Right cardiac atrium (tissue), 5 donors: ENCODE measurements at places on chromosomes 7 and 10. TPM values are rescaled to one million over a fixed set of nuclear protein-coding genes. Genes with fewer than 3 reads are reported as not detected.

The TSPAN33 gene
- polyA plus RNA-seq: 7.4 TPM

The COL17A1 gene
- polyA plus RNA-seq: 0.07 TPM

The TLX1 gene
- 0.52 TPM for polyA plus RNA-seq

The CRYGN gene
- polyA plus RNA-seq: 0.07 TPM

The ZPBP gene
- polyA plus RNA-seq: not detected

The CASP2 gene
- 4.5 TPM for polyA plus RNA-seq

The BLNK gene
- 0.59 TPM for polyA plus RNA-seq

The CHST3 gene
- 14.9 TPM for polyA plus RNA-seq

The OLAH gene
- 0.16 TPM for polyA plus RNA-seq

The COPG2 gene
- polyA plus RNA-seq: 9.4 TPM
